ENCODE measurements at places on chromosomes 12 and 14.
A peak's percentile ranks its signal among the peaks of the same experiment; 100 is the strongest.

- DNase-seq = no peak
- H3K27ac ChIP-seq = no peak overlapping the region
- H3K4me1 ChIP-seq = peaks cover 15% of the 10 kb centered on the region
- no peak overlapping the region for H3K4me3 ChIP-seq
- H3K36me3 ChIP-seq = no peaks in the 10 kb centered on the region
Observed at GRCh38 chr12:107801150-107801549, 26.6 kb downstream of the ASCL4 start.

DNA sequence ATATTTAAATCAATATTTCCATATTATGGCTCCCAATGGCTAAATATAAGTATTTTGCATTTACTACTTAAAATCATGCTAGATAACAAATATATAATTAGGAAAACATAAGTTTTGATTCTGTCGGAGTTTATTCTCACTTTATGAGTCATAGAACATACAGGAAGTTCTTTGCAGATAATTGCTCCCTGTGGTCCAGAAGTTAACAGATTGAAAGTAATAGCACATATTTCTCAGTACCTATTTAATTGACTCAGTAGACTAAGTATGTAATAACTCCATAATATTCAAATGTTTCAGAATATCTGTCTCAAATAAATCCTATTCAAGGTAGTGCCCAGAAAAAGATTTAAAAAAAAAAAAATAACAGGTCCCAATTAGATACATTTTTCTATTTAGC, 806.0 kb upstream of the ATXN7L3B start:
- DNase-seq = no peak
- 0 out of 2 replicates have a peak, but pooled peaks cover 3% of the 10 kb centered on the region for H3K4me1 ChIP-seq
- no peaks in the 10 kb centered on the region for H3K36me3 ChIP-seq
- H3K27me3 ChIP-seq = no peaks in the 10 kb centered on the region
- no peak overlapping the region for H3K27ac ChIP-seq
- no peak overlapping the region for H3K4me3 ChIP-seq

- no peak overlapping the region for H3K4me3 ChIP-seq
- DNase-seq = no peak
- H3K36me3 ChIP-seq = no peaks in the 10 kb centered on the region
- no peak overlapping the region for H3K27ac ChIP-seq
Observed at GRCh38 chr12:76144245-76144549, 59.7 kb upstream of the NAP1L1 start.

DNA sequence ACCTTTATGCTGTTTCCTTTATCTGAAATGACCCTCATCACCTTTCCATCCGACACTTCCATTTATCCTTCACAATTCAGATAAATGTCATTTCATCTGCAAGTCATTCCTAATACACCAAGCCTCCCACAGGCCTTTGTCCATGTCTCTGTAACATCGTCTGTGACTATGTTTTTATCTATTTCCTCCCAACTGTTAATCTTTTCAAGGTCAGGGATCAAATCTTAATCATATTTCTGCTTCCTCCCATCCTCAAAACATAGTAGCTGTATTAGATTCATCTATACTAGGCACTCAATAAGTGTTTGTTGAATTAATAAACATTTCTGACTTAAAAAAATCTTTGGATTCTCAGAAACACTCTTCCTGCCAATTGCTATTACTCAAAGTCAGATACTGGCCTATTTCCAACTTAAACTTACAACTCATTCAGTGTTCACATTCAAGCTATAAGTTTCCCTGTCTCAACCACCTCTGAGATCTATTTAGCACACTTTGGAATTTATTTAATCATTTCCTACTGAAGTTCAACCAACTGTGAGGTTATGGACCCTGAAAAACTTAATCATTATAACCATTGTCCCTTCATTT, 100.2 kb upstream of the ALX1 start:
- no peaks in the 10 kb centered on the region for H3K4me1 ChIP-seq
- H3K36me3 ChIP-seq = no peaks in the 10 kb centered on the region
- H3K27ac ChIP-seq = no peak overlapping the region
- H3K4me3 ChIP-seq = no peak overlapping the region

- peak overlapping the region; percentile 34 for H3K27ac ChIP-seq
- H3K4me3 ChIP-seq = no peak overlapping the region
- H3K27me3 ChIP-seq = no peaks in the 10 kb centered on the region
- DNase-seq = no peak
Observed at GRCh38 chr12:75632442-75632841, 121.0 kb upstream of the KRR1 start.

GRCh38 chr12:3311027-3311402, 180.0 kb upstream of the PRMT8 start:
- no peaks in the 10 kb centered on the region for H3K27me3 ChIP-seq
- no peak overlapping the region for H3K4me3 ChIP-seq
- H3K27ac ChIP-seq = 0 out of 2 replicates have a peak overlapping the region, but pooled peaks have one; percentile 22
- no peak for DNase-seq

DNA sequence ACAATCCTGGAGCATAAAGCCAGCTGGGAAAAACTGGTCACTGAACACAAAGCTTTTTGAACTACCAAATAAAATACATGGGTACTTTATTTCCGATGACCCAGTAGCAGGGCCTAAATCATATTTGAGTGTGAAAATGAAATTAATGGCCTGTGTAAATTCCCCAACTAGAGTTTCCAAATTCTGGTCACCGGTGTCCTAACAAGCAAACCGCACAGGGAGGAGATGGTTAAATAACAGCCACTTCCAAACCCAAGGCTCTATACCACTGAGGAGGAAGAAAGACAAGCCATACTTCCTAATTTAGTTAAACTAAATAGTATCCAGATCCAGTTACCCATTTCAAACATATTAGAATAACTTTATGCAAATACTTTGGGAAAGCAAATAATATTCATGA, 40.1 kb upstream of the DUSP6 start:
- DNase-seq = no peak
- H3K27me3 ChIP-seq = no peaks in the 10 kb centered on the region
- no peak overlapping the region for H3K4me3 ChIP-seq
- no peak overlapping the region for H3K27ac ChIP-seq

DNA sequence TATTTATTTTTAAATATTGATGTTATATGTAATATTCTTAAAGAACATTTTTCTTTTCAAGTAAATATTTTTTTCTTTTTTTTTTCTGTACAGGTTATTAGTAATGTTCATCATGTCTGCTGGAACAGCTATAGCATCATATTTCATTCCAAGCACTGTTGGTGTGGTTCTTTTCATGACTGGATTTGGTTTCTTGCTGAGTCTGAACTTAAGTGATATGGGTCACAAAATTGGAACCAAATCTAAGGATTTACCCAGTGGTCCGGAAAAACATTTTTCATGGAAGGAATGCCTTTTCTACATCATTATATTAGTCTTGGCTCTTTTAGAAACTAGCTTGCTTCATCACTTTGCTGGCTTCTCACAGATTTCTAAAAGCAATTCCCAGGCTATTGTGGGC, 23.2 kb downstream of the PCNX4 start:
- H3K4me3 ChIP-seq = no peak overlapping the region
- no peaks in the 10 kb centered on the region for H3K4me1 ChIP-seq
- H3K27me3 ChIP-seq = no peaks in the 10 kb centered on the region
- H3K27ac ChIP-seq = no peak overlapping the region
- H3K36me3 ChIP-seq = peaks cover 22% of the 10 kb centered on the region

- H3K27ac ChIP-seq = no peak overlapping the region
- no peaks in the 10 kb centered on the region for H3K27me3 ChIP-seq
- H3K4me3 ChIP-seq = no peak overlapping the region
- H3K36me3 ChIP-seq = no peaks in the 10 kb centered on the region
Observed at GRCh38 chr12:115492553-115492952, 784.9 kb downstream of the MED13L start.

DNA sequence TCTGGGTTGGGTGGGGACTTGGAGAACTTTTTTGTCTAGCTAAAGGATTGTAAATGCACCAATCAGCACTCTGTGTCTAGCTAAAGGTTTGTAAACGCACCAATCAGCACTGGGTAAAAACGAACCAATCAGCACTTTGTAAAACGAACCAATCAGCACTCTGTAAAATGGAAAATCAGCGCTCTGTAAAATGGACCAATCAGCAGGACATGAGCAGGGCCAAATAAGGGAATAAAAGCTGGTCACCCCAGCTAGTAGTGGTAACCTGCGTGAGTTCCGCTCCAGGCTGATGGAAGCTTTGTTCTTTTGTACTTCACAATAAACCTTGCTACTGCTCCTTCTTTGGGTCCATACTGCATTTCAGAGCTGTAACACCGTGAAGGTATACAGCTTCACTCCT, 1.7 kb upstream of the ACOT2 start:
- no peak for DNase-seq
- H3K4me1 ChIP-seq = peaks cover 30% of the 10 kb centered on the region
- H3K4me3 ChIP-seq = no peak overlapping the region

GRCh38 chr14:27175489-27175888, 577.7 kb upstream of the NOVA1 start:
- no peak overlapping the region for H3K4me3 ChIP-seq
- peaks cover 9% of the 10 kb centered on the region for H3K4me1 ChIP-seq
- H3K27ac ChIP-seq = no peak overlapping the region
- peaks cover 8% of the 10 kb centered on the region for H3K36me3 ChIP-seq
- DNase-seq = no peak

- DNase-seq = no peak
- no peaks in the 10 kb centered on the region for H3K27me3 ChIP-seq
- peaks cover 17% of the 10 kb centered on the region for H3K4me1 ChIP-seq
- no peak overlapping the region for H3K4me3 ChIP-seq
- no peak overlapping the region for H3K27ac ChIP-seq
- H3K36me3 ChIP-seq = no peaks in the 10 kb centered on the region
Observed at GRCh38 chr12:88923631-88924030, 343.4 kb upstream of the KITLG start.

DNA sequence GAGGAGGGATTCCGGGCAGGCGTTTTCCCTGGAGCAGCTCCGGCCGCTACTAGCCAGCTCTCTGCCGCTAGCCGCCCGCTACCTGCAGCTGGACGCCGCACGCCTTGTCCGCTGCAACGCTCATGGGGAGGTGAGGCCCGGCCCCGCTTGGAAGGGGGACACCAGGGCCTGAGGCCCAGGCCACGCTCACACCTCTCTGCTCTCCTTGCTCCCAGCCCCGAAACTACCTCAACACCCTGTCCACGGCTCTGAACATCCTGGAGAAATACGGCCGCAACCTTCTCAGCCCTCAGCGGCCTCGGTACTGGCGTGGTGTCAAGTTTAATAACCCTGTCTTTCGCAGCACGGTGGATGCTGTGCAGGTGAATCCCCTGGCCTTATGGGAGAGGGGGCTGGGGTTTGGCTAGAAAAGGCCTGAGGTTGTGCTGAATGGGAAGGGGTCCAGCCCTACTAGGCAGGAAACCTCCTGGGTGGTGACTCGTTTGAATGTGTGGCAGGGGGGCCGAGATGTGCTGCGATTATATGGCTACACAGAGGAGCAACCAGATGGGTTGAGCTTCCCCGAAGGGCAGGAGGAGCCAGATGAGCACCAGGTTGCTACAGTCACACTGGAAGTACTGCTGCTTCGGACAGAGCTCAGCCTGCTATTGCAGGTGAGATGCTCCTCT, 597 bp downstream of the RNF31 start:
- H3K36me3 ChIP-seq = peaks cover 48% of the 10 kb centered on the region
- peak; percentile 28 for DNase-seq
- H3K27me3 ChIP-seq = no peaks in the 10 kb centered on the region
- H3K4me1 ChIP-seq = peaks cover 21% of the 10 kb centered on the region
- H3K27ac ChIP-seq = no peak overlapping the region

DNA sequence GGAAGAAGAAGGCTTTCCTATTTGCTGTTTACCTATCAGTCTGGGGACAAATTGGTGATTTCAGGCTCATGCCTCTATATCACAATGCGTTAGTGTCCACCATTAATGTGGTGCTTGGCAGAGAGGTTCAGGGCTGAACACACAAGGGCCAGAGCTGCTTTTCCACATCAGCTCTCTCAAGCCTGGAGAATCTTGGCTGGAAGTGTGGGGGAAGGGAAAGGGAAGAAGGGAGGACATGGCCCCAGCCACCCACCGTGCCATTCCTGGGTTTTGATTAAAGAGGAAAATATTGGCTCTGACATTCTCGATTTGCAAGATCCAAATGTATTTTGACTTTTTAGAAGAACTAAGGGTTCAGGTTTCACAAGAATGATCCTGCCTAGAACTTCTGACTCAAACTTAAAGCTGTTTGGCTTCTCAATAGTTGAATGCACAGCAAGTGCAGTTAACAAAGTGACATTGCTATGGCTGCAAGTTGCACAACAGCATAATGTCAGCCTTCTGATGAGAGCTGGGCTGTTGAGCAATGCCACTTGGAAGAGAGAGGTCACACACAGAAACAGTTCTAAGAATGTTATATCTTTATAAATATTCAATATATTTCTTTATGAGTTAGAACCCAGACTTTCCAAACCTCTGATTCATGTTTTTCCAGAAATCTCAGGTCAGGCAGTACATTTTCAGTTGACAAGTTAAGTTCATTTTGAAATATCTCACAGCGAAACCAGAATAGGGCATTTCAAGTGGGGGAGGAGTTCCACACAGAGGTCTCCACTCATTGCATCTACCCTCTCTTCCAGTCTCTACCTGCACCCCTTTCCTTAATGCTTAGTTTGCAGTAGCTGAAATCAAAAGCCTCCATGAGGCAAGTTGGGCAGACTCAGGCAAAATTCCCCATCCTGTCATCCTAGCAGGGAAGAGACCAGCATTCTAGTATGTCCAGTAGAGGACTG, 25.3 kb downstream of the IGF1 start:
- H3K36me3 ChIP-seq = no peaks in the 10 kb centered on the region
- peaks cover 18% of the 10 kb centered on the region for H3K4me1 ChIP-seq
- H3K27me3 ChIP-seq = no peaks in the 10 kb centered on the region
- H3K4me3 ChIP-seq = no peak overlapping the region
- H3K27ac ChIP-seq = no peak overlapping the region

- no peak overlapping the region for H3K4me3 ChIP-seq
- H3K36me3 ChIP-seq = peaks cover 22% of the 10 kb centered on the region
- H3K4me1 ChIP-seq = peaks cover 17% of the 10 kb centered on the region
Observed at GRCh38 chr12:50746431-50746830, 17.5 kb upstream of the ATF1 start.

DNA sequence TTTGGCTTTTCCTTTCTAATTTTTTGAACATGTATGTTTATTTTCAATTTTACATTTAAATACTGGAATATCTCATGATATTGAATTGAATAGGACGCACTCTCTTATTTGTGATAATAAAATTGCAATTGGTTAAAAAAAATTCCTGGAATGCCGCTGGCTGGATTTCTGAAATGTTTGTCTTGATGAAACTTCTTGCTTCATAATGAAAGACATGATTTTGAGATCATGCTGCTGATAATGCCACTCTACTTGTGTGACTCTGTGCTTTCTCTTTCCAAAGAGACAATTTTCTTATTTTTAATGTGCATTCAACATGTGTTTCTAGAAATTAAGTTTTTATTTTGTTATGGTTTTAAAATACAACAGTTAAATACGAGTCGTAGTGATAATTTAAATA, 465.7 kb upstream of the FAR2 start:
- no peak for DNase-seq
- H3K27me3 ChIP-seq = no peaks in the 10 kb centered on the region
- H3K36me3 ChIP-seq = no peaks in the 10 kb centered on the region
- H3K27ac ChIP-seq = no peak overlapping the region

GRCh38 chr12:69341328-69341727, 6.9 kb upstream of the LYZ start:
- H3K27ac ChIP-seq = no peak overlapping the region
- H3K27me3 ChIP-seq = no peaks in the 10 kb centered on the region
- no peaks in the 10 kb centered on the region for H3K4me1 ChIP-seq
- no peaks in the 10 kb centered on the region for H3K36me3 ChIP-seq

GRCh38 chr12:26461776-26462175, 266.4 kb downstream of the SSPN start:
- peaks cover 19% of the 10 kb centered on the region for H3K36me3 ChIP-seq
- H3K27ac ChIP-seq = no peak overlapping the region
- no peak overlapping the region for H3K4me3 ChIP-seq
- H3K4me1 ChIP-seq = peaks cover 15% of the 10 kb centered on the region
- no peak for DNase-seq

- no peaks in the 10 kb centered on the region for H3K27me3 ChIP-seq
- H3K36me3 ChIP-seq = peaks cover 3% of the 10 kb centered on the region
- peak; percentile 60 for DNase-seq
- H3K27ac ChIP-seq = no peak overlapping the region
- peak overlapping the region; percentile 58 for H3K4me3 ChIP-seq
- H3K4me1 ChIP-seq = peaks cover 5% of the 10 kb centered on the region
Observed at GRCh38 chr12:32390572-32391219, 8.7 kb upstream of the FGD4 start.
